ENCODE measurements at places on chromosomes 6 and 20.

GRCh38 chr20:46458866-46459750 lies 52.7 kb upstream of the ELMO2 start:
- H3K4me3 ChIP-seq, result no peak overlapping the region
- H3K4me1 ChIP-seq, result no peaks in the 10 kb centered on the region
- H3K36me3 ChIP-seq, result no peaks in the 10 kb centered on the region
- peaks cover 5% of the 10 kb centered on the region for H3K27me3 ChIP-seq
- DNase-seq, result no peak

DNA sequence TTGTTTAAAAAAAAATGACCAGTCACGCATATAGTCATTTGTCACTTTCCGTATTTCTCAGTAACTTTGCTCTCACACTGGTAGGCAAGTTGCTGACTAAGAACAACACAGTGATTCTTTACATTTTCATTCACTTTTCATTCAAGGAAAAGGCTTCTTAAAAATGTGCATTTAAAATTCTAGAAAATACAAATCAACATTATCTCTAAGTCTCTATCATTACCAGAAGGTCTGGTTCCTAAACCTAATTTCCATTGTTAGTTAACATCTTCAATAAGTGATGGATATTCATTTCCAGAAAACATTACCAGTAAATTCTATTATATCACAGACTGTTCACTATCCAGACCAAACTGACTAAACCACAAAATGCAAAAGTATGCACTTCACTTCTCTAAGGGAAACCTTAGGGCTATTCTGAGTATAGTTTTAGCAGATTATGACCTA lies 115.3 kb downstream of the AHI1 start:
- H3K27me3 ChIP-seq, result no peaks in the 10 kb centered on the region
- H3K27ac ChIP-seq, result no peak overlapping the region
- H3K36me3 ChIP-seq, result no peaks in the 10 kb centered on the region
- DNase-seq, result peak; percentile 11
- no peak overlapping the region for H3K4me3 ChIP-seq
- H3K4me1 ChIP-seq, result no peaks in the 10 kb centered on the region

- H3K4me3 ChIP-seq, result peak overlapping the region; percentile 83
- no peaks in the 10 kb centered on the region for H3K36me3 ChIP-seq
- H3K4me1 ChIP-seq, result no peaks in the 10 kb centered on the region
- H3K27me3 ChIP-seq, result no peaks in the 10 kb centered on the region
Measured at GRCh38 chr6:27479319-27480182, 6.6 kb upstream of the ZNF184 start.

DNA sequence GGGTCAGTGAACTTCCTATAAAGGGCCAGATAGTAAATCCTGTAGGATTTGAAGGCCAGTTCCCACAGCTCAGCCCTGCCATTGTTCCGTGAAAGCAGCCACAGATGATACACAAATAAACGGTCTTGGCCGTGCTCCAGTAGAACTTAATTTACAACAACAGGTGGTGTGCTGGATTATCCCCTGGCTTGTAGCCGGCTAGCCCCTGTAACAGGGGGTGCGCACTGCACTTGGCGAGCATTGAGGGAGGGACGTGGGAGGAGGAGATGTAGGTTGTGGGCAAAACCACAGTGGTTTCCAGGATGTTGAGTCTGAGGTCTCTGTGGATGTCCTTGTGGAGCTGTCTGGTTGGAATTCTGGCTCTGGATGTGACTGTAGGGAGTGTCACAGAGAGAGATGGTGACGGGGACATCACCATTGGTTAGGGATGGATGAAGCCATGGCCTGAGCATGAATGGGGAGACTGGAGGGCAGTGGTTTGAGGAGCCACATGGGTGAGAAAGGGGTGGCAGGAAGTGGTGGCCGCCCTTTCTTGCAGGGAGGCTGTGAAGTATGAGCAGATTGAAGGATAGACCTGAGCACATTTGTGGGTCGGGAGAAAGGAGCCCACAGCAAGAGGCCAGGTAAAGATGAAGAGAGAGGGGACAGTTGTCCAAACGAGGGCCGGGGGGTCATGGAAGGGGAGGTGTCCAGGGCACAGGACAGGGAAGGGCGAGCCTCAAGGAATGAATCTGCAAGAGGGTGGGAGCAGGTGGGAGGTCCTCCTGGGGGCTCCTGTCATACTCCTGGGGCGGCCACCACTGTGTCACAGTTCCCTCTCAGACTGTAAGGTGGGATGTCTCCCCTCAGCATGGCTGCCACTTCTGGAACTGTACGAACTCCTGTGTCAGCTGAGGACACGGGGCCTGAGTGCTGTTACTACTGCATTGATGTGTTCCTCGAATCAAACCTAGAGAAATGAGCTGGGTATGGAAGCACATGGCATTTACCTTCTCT lies 53.6 kb downstream of the CDH26 start:
- no peaks in the 10 kb centered on the region for H3K27me3 ChIP-seq
- H3K4me1 ChIP-seq, result no peaks in the 10 kb centered on the region
- no peak overlapping the region for H3K27ac ChIP-seq
- no peak overlapping the region for H3K4me3 ChIP-seq
- DNase-seq, result no peak

DNA sequence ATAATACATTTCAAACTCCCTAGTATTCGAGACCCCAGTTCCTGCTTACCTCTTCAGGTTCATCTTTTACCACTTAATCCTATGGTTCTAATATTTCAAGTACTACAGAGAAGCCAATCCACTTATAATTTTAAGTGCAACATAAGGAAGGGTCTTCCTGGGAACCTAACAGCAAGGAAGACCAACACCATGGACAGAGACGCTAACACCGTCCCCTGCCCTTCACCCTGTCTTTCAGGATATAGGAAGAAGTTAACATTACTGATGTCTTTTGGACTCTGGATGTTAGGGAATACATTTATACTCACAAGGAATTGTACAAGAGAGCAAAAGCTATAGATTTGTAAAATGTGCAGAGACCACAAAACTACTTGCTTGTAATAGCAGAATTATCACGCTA lies 565.0 kb upstream of the CHD6 start:
- no peak for DNase-seq
- no peaks in the 10 kb centered on the region for H3K27me3 ChIP-seq
- H3K27ac ChIP-seq, result no peak overlapping the region
- no peak overlapping the region for H3K4me3 ChIP-seq

DNA sequence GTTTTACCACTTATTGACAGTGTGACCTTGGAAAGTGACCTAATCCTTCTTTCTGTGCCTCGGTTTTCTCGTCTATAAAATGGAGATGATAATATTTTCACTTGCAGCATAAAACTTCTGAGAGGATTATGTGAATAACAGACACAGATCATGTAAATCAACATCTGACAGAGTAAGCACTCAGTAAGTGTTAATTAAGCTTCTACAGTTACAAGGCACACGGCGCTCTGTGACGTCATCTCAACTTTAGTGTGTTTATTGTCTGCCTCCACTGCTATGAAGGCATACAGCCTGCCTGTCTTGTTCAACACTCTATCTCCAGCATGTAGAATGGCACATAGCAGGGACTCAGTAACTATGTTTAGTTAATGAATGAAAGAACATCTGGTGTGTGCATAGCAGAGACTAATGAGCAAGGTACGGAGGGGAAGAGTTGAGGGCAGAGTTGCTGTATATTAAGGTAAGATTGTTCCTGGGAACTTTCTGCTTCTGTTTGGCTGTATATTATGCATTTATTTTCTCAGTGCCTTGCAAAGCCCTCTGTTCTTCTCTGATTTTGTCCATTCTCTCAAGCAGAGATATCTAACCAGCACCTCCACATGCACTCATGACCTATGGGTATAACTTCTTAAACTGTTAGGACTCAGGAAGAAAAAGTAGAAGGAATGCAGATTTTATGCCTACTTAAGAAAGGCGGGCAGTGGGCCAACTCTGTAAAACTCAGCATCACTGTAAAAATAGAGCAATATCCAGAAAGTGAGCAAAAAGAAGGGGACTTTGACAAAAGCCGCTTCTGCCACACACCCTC lies 66.4 kb upstream of the STMND1 start:
- DNase-seq, result no peak
- H3K27me3 ChIP-seq, result no peaks in the 10 kb centered on the region
- no peak overlapping the region for H3K27ac ChIP-seq
- H3K4me1 ChIP-seq, result peaks cover 22% of the 10 kb centered on the region
- no peaks in the 10 kb centered on the region for H3K36me3 ChIP-seq
- H3K4me3 ChIP-seq, result no peak overlapping the region

- no peak overlapping the region for H3K4me3 ChIP-seq
- peaks cover 66% of the 10 kb centered on the region for H3K4me1 ChIP-seq
- DNase-seq, result no peak
- H3K36me3 ChIP-seq, result peaks cover 9% of the 10 kb centered on the region
- no peaks in the 10 kb centered on the region for H3K27me3 ChIP-seq
Measured at GRCh38 chr20:17961587-17961940, 7.0 kb downstream of the SNX5 start.

- no peaks in the 10 kb centered on the region for H3K36me3 ChIP-seq
- no peaks in the 10 kb centered on the region for H3K27me3 ChIP-seq
- no peaks in the 10 kb centered on the region for H3K4me1 ChIP-seq
- H3K27ac ChIP-seq, result no peak overlapping the region
Measured at GRCh38 chr6:34318499-34319470, 70.0 kb upstream of the SMIM29 start.

- no peak overlapping the region for H3K4me3 ChIP-seq
- no peaks in the 10 kb centered on the region for H3K4me1 ChIP-seq
- peaks cover 8% of the 10 kb centered on the region for H3K36me3 ChIP-seq
- H3K27me3 ChIP-seq, result no peaks in the 10 kb centered on the region
- no peak overlapping the region for H3K27ac ChIP-seq
- DNase-seq, result no peak
Measured at GRCh38 chr6:142165227-142165626, 18.2 kb downstream of the VTA1 start.

GRCh38 chr20:62704341-62704948 lies 4.2 kb upstream of the NTSR1 start:
- H3K27ac ChIP-seq, result peak overlapping the region; percentile 66
- H3K27me3 ChIP-seq, result peaks cover 13% of the 10 kb centered on the region
- peaks cover 23% of the 10 kb centered on the region for H3K4me1 ChIP-seq
- H3K4me3 ChIP-seq, result no peak overlapping the region
- no peaks in the 10 kb centered on the region for H3K36me3 ChIP-seq

Measured in astrocyte (in vitro differentiated cells and primary cell).